ENCODE measurements at places on chromosomes 1 and 21.

DNA sequence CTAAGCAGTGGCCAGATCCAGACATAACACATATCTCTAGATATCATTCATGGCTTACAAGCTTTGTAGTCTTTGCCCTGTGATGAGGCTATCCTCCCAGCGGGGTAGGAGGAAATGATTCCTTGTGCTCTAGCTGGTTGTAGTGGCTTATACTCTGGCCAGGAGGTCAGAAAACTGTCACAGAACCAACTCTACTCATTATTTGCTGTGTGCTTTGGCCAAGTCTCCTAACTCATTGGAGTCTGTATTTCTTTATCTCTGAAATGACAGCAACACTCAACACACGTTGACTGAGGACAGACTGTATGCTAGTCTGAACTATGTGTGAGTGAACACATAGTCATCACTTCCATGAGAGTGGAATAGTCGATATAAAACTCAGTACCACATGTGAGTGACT, 116.7 kb upstream of the F3 start:
- no peak for DNase-seq

- DNase-seq, result no peak
Observed at GRCh38 chr1:236166041-236166440, 23.7 kb downstream of the GPR137B start.

GRCh38 chr1:32044234-32044633, 28.5 kb upstream of the TMEM39B start:
- DNase-seq, result no peak

- DNase-seq, result no peak
Observed at GRCh38 chr1:39196244-39197215, 8.0 kb upstream of the MACF1 start.

- DNase-seq, result no peak
Observed at GRCh38 chr1:119882132-119883049, 13.9 kb downstream of the ADAM30 start.

DNA sequence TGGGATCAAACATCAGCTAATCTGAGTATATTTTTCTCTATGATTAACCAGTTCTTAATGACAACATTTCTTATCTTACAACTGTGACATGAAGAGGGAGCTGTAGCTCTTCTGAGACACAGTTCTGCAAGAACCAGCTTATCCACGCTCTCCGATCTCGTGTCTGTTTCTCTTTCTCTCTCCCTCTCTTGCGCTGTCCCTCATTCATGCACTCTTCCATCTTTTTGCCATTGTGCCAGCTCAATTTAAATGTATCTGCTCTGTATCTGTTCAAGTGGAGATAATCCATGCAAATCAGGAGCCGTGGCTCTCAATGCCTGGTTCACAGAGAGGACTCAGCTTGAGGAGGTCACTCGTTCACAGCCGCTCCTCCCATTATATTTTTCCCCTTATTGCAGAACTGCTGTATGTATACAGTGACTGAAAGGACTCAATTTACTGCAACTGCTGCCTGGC, 494.7 kb upstream of the ADGRL2 start:
- no peak for DNase-seq

- DNase-seq, result no peak
Observed at GRCh38 chr21:14084068-14084501, 126.7 kb downstream of the LIPI start.

DNA sequence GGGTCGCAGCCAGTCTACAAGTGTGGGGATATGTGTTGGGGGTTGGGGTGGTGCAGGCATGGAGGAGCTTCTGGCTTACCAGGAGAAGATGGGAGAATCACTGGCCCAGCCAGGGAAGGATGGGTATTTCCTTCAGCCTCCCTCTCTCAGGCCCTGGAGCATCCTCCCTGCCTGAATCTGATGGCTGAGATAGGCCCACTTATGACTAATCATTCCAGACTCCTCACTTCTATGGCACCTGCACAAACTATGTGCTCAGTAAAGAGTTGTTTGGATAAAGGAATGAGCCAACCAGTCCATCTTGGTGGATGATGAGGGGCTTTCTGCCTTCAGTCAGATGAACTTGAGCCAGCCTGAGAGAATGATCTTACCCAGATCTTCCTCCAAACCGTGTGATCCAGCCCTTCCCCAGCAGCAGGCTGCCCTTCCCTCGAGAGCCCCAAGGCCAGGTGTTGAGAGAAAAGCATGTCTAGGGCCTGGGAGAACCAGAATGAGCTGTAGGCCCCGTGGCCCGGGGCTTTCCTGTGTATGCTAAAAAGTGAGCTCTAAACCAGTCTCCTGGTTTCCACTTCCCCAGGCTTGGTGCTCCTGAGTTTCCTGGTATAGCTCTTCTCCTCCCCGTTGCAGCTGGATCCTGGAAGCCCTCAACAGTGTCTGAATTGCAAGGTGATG, 1.3 kb downstream of the GPA33 start:
- no peak for DNase-seq

Measured in mesothelial cell of epicardium (in vitro differentiated cells).